ENCODE measurements at places on chromosomes 12 and 14.

- no peak for DNase-seq
Measured at GRCh38 chr12:121975021-121975420, 46.7 kb upstream of the BCL7A start.

DNA sequence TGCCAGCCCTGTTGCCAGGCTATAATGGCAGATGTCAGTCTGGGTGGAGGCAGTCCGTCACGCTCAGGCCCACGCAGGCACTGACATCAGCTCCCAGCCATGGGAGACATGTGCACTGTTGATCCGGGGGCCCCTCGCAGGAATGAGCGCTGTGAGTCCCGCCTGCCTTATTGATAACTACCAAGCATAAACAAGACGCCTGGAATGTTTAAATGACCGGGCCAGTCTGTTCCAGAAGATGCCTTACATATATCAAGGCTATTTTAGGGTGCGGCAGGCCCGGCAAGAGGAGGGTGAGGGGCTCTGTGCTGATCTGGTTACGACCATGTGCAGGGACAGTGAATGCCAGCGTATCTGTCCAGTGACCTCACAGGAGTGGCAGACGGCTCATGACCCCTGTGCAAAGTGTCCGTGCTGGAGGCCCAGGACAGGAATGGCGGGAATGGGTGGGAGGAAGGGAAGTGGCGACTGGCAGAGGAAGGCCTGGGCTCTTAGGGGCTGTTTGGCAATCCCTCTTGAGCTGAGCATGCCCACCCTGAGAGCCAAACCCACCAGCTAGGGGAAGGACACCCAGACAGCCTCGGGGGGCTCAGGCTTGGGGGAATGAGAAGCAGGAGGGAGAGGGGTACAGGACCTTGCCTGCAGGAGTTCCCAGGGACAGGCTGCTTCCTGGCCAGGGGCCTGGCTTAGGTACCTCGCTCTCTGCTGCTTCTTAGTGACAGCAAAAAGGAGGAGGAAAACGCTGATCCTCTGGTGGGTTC, 49.3 kb downstream of the DLK1 start:
- DNase-seq, result no peak

DNA sequence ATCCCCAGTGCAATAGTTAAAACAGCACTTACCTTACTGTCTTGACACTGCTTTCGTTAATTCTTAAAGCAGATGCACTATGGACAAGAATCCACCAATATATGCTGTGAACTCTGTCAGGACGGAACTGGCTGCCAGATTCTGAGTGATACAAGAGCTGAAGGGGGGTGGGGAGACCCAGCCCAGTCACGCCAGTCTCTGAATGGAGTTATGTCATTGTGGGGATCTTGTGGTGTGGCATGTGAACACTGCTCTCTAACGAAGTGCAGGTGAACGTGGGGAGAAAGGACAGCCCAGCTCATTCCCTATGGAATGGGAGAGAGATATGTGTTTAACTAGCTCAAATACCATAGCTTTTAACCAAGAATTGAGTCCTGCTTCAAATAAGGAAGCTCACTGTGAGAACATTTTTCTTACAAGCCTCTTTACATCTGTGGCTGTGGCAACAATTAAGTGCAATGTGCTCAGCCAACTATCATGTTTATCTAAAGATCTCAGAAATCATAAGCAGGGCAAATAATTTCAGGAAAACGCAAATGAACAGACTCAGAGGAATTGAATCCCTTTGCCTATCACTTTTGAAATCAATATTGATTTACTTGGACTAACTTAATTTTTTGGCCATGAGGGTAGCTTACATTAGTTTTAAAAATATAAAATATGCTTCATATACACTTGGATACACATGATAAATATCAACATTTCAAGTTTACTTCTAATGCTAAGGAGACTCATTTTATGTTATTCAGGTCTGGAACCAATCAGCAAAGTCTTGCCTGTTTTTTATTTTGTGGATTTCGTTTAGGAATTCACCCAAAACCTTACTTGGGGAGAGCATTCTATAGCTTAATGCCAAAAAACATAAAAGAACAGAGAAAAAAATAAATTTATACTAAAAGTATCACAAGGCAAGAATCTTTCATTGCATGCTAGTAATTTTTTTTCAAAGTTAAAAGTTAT, at the start of gene LUM:
Gene LUM (minus strand): TSS at position 129 of the 960 bp plus-strand sequence. CDS start 2,515 bp downstream, outside the sequence.
- no peak for DNase-seq

- no peak for DNase-seq
Measured at GRCh38 chr12:5827591-5827990, 117.5 kb downstream of the ANO2 start.
